Activated CD4-positive, alpha-beta T cell treated with anti-CD3 and anti-CD28 coated beads for 36 hours (primary cell): ENCODE measurements at places on chromosomes 7 and 10. TPM values are rescaled to one million over a fixed set of nuclear protein-coding genes. Genes with fewer than 3 reads are reported as not detected.

DNA sequence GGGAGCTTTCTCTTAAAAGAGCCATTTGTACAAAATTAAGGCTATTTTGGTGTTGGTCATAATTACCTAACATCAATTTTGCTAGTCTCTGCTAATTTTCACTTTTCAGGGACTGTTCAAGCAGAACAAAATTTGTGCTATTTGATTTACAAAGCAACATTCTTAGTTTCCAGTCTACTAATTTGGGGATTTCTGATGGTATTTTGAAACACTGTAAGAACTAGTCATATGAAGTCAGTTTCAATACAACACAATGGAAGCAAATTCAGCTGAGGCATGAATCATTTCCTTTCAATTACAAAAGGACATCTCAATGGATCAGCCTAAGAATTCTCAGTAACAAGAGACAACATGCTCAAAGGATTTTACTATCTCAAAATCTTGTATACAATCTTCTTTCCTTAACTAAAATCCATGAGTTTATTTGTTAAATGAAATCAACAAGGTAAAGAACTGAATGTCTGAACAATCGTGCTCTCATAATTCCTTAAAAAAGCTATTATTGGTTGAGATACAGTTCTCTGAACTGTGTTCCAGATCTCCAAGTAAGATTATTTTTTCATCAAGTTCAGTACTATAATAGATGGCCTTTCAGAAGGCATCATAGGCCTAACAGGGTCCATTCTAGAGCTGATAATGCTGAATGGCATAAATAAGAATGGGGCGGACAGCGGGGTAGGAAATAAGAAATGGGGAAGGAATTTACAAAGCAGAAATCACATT lies 144.6 kb downstream of the NRCAM start:
- H3K27ac ChIP-seq, result peak overlapping the region; percentile 61
- H3K36me3 ChIP-seq, result no peaks in the 10 kb centered on the region
- H3K4me3 ChIP-seq, result no peak overlapping the region
- H3K4me1 ChIP-seq, result peaks cover 22% of the 10 kb centered on the region

DNA sequence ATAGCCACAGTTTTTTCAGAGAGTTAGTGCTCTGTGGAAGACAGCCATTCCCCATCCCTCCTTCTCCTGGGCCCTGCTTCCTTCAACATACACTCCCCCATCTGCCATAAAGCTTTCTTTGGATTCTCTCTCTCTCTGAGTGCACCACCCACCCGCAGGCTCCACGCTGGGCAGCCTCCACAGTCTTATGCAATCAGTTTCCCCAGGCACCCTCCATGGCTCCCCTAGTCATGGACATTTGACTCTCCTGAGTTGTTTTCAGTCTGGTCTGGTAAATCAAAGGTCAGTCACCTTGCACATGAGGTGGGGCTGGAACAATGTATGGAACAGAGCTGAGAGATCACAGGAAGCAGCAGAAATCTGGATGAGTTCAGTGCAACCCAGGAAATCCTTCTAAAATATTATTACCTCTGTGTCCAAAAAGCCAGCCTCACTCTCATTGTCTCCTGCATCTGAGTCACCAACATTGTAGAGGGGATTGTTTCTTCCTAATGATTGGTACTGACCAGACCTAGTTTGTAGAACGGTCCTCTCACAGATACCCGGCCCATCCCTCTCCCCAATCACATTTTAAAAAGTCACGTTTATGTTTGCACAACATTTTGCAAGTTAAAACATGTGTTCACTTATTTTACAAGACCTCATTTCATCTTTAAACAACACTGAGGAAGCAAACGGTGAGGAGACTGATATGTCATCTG lies 70.1 kb downstream of the CYCS start:
- DNase-seq, result no peak
- H3K27me3 ChIP-seq, result peaks cover 4% of the 10 kb centered on the region
- H3K4me1 ChIP-seq, result no peaks in the 10 kb centered on the region
- H3K4me3 ChIP-seq, result no peak overlapping the region
- H3K27ac ChIP-seq, result no peak overlapping the region

DNA sequence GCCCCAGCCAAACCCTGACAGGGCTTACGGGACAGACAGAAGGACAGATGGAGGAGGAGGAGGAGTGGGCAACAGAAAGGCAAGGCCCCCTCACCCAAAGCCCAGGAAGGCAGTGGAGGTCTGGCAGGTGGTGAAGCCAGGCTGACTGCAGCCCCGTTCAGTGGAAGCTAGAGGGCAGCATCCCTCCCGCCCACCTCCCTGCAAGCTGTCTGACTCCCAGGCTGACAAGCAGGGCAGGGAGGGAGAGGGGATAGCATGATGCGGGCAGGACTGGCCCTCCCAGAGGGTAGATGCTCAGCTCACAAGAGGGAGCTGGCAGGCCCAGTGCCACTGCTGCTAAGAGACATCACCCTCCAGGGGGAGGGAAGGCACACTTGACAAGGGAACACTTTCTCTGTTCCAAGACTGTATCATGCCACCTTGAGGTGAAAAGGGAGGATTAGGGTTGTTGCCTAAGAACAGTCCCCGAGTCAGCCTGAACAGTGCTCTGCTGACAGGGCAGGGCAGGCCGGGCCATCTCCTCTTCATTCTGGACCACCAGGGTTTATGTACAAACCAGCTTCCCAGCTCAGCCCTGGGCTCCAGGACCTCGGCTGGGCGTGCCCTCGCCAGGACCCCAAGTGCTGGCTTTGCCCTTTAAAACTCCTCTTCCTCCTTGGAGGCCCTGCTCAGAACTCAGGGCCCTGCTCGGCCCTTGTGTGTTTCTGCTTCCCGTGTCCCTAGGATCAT lies 61.8 kb downstream of the RASGEF1A start:
- no peaks in the 10 kb centered on the region for H3K27me3 ChIP-seq
- DNase-seq, result peak; percentile 84
- H3K4me1 ChIP-seq, result peaks cover 4% of the 10 kb centered on the region
- no peak overlapping the region for H3K27ac ChIP-seq
- H3K36me3 ChIP-seq, result no peaks in the 10 kb centered on the region

GRCh38 chr10:70303730-70304129 lies 19.9 kb upstream of the NPFFR1 start:
- no peak for DNase-seq
- H3K4me3 ChIP-seq, result no peak overlapping the region
- H3K36me3 ChIP-seq, result peaks cover 3% of the 10 kb centered on the region
- no peak overlapping the region for H3K27ac ChIP-seq
- H3K27me3 ChIP-seq, result no peaks in the 10 kb centered on the region
- no peaks in the 10 kb centered on the region for H3K4me1 ChIP-seq

DNA sequence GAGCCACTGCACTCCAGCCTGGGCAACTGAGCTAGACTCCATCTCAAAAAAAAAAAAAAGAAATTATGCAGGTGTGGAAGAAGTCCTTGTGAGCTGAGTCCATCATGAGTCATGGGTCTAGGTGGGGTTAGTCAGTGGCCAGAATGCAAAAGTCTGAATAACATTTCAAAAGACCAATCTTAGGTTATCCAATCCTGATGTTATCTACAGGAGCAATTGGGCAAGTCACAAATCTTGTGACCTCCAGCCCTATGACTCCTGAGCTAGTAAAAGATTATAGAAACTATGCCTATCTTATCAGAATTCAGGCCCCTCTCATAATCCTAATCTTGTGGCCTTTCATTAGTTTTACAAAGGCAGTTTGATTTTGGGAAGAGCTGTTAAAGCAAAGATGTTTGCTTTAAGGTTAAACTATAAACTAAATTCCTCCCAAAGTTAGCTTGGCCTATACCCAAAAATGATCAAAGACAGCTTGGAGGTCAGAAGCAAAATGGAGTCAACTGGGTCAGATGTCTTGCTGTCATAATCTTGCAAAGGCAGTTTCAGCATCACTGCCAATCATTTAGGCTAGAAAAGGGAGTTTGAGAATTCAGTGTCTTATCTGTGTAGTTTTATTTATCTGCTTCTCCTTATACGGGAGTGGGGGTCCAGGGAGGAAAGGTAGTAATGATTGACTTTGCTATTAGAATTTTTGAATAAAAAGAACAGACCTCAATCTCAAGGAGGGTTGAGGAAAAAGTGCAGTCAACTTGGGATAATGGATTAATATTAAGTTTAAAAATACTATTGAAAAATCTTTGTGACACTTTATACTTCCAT lies 71.2 kb upstream of the TRIM24 start:
- no peak overlapping the region for H3K27ac ChIP-seq
- H3K27me3 ChIP-seq, result no peaks in the 10 kb centered on the region
- no peak for DNase-seq
- H3K4me3 ChIP-seq, result no peak overlapping the region
- H3K36me3 ChIP-seq, result no peaks in the 10 kb centered on the region
- H3K4me1 ChIP-seq, result no peaks in the 10 kb centered on the region

- H3K4me1 ChIP-seq, result no peaks in the 10 kb centered on the region
- no peak overlapping the region for H3K4me3 ChIP-seq
- DNase-seq, result no peak
- peaks cover 11% of the 10 kb centered on the region for H3K27me3 ChIP-seq
Measured at GRCh38 chr10:91613411-91614187, 19.3 kb downstream of the PPP1R3C start.

- peaks cover 55% of the 10 kb centered on the region for H3K36me3 ChIP-seq
- DNase-seq, result no peak
- H3K27me3 ChIP-seq, result no peaks in the 10 kb centered on the region
- peaks cover 50% of the 10 kb centered on the region for H3K4me1 ChIP-seq
- H3K4me3 ChIP-seq, result no peak overlapping the region
- no peak overlapping the region for H3K27ac ChIP-seq
Measured at GRCh38 chr10:75229971-75230370, 5.8 kb downstream of the COMTD1 start.

DNA sequence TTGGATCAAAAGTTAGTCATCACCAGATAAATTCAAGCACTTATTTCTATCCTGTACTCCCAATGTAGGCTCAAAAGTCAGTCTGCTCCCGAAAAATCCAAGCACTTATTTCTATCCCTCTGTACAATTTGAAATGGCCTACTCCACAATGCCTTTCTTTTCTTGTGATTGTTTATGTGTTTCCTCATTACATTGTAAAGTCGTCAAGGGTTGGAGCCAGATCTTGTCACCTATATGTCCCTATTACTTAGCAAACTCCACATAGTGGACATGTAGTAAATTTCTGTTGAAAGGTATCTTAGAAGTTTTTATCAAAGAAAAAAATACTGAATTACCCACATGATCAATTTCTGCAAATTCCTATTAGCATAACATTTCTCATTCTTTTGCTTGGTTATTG lies 82.1 kb downstream of the CYP51A1 start:
- H3K4me3 ChIP-seq, result no peak overlapping the region
- H3K4me1 ChIP-seq, result no peaks in the 10 kb centered on the region
- no peak for DNase-seq

DNA sequence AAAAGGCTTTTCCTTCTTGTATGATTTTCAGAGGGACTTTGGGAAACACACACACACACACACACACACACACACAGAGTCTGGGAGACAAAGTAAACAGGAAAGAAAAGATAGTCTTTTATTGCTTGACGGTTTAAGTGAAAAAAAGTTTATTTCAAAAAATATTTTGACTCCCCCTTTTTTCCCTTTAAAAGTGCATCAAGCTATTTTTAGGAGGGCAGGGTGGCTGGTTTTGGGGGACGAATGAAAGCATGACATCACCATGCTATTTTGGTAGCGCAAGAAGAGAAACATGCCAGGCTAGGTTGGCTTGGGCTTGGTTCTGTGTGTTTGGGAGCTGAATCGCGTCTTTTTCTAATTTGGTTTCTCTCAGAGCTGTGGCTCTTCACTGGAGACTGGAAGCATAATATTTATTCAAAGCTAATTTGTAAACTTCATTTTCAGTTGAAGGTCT lies 129.2 kb downstream of the BAMBI start:
- H3K27ac ChIP-seq, result no peak overlapping the region
- H3K4me3 ChIP-seq, result no peak overlapping the region
- peaks cover 31% of the 10 kb centered on the region for H3K27me3 ChIP-seq
- H3K4me1 ChIP-seq, result peaks cover 3% of the 10 kb centered on the region

DNA sequence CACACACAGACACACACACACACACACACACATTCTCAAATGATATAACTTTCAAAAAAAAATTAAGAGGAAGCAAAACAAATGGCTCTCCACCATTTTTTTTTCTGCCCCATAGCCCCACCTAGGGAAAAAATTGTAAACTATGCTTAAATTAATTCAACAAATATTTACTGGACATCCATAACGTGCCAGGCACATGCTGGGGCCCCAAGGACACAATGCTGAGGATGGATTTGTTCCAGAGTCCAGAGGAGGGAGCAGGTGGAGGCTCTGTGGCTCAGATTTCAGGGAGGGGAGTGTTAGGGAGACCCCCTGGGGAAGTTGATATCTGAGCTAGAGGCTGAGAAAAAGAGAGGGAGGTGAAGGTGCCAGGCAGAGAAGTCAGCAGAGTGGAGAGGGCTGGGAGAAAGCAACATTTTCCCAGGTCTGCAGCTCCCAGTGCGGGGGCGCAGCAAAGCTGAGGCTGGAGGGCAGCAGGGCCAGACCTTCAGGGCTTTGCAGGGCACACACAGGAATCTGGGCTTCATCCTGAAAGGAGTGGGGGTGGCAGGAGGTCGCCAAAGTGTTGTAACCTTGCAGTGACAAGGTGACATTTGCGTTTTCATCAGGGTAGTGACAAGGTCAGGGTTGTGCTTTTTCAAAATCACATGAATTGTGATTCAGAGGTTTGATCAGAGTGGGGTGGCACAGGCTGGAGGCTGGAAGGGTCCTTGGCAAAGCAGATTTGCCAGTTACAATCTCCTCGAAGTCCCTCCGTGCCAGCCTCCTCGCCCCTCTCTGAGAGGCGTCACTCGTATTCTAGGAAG lies 261.6 kb downstream of the WDR11 start:
- no peak for DNase-seq
- no peaks in the 10 kb centered on the region for H3K36me3 ChIP-seq
- H3K27me3 ChIP-seq, result peaks cover 5% of the 10 kb centered on the region
- H3K27ac ChIP-seq, result no peak overlapping the region
- H3K4me3 ChIP-seq, result no peak overlapping the region
- H3K4me1 ChIP-seq, result no peaks in the 10 kb centered on the region

DNA sequence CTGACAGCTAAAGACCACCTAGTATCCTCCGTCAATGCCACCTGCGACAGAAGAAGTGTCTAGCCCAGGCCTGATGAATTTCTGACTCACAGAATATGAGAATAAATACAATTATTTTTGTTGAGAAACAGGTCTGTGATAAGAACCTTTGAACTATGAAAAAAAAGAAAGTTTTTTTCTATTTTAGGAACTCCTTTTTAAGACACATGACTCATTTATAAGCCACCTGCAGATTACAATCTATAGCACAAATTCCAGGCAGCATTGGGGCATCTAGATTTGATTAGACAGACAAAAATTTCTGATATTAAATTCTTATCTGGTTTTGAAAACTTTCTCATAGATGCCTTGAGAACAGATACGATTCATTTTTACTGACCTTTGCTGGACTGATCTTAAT lies 256.7 kb upstream of the LYZL1 start:
- H3K36me3 ChIP-seq, result no peaks in the 10 kb centered on the region
- peaks cover 2% of the 10 kb centered on the region for H3K27me3 ChIP-seq
- H3K27ac ChIP-seq, result no peak overlapping the region
- no peak overlapping the region for H3K4me3 ChIP-seq

The OR2A1 gene
- total RNA-seq, result not detected

The ANK3 gene
- total RNA-seq, result 24.0 TPM

The CPVL gene
- not detected for total RNA-seq

The CHN2 gene
- 0.25 TPM for total RNA-seq
